ENCODE measurements at places on chromosomes 3 and 15. TPM values are rescaled to one million over a fixed set of nuclear protein-coding genes. Genes with fewer than 3 reads are reported as not detected.

The HAPLN3 gene
- polyA plus RNA-seq, result 3.2 TPM

The LTF gene
- polyA plus RNA-seq, result 0.98 TPM

The ASB14 gene
- polyA plus RNA-seq, result 0.06 TPM

The ALPK3 gene
- 10.5 TPM for polyA plus RNA-seq

The PPCDC gene
- 25.9 TPM for polyA plus RNA-seq

The AGBL1 gene
- polyA plus RNA-seq, result 0.01 TPM

The LYZL4 gene
- polyA plus RNA-seq, result not detected

The LCTL gene
- not detected for polyA plus RNA-seq

The CDHR4 gene
- polyA plus RNA-seq, result 0.04 TPM

The SPINK8 gene
- 1.2 TPM for polyA plus RNA-seq

The CLPX gene
- polyA plus RNA-seq, result 23.4 TPM

The RARRES1 gene
- 3.0 TPM for polyA plus RNA-seq

The GOLGA8M gene
- polyA plus RNA-seq, result 0.18 TPM

The GASK1A gene
- polyA plus RNA-seq, result 0.71 TPM

The SLC22A13 gene
- polyA plus RNA-seq, result 0.14 TPM

The CDCP1 gene
- polyA plus RNA-seq, result 24.3 TPM

The PDIA3 gene
- 90.6 TPM for polyA plus RNA-seq

The VIPR1 gene
- polyA plus RNA-seq, result 7.0 TPM

The SCG5 gene
- 0.35 TPM for polyA plus RNA-seq

The B3GALNT1 gene
- polyA plus RNA-seq, result 2.3 TPM

The GOLGA6L10 gene
- polyA plus RNA-seq, result 2.9 TPM

The HYKK gene
- polyA plus RNA-seq, result 2.7 TPM

The RTP1 gene
- not detected for polyA plus RNA-seq

The MRPS22 gene
- 39.0 TPM for polyA plus RNA-seq

The FAM81A gene
- polyA plus RNA-seq, result 0.12 TPM

The EPHA3 gene
- 0.38 TPM for polyA plus RNA-seq
